ENCODE measurements at places on chromosomes 6 and 20. TPM values are rescaled to one million over a fixed set of nuclear protein-coding genes. Genes with fewer than 3 reads are reported as not detected.

KCTD20 gene
- total RNA-seq: 23.7 TPM

CCDC170 gene
- 0.12 TPM for total RNA-seq

DAAM2 gene
- not detected for total RNA-seq

NMBR gene
- not detected for total RNA-seq

C4A gene
- 5.1 TPM for total RNA-seq

CNR1 gene
- not detected for total RNA-seq

TRPC4AP gene
- total RNA-seq: 48.6 TPM

MAFB gene
- total RNA-seq: 0.22 TPM

PROKR2 gene
- not detected for total RNA-seq

GNRH2 gene
- 0.32 TPM for total RNA-seq

KCNK16 gene
- not detected for total RNA-seq

TFAP2D gene
- total RNA-seq: not detected

CAGE1 gene
- total RNA-seq: 0.20 TPM

BTN1A1 gene
- total RNA-seq: 0.32 TPM

All from HCT116 (cell line).